ENCODE measurements at places on chromosomes 13 and 19. TPM values are rescaled to one million over a fixed set of nuclear protein-coding genes. Genes with fewer than 3 reads are reported as not detected.

DNA sequence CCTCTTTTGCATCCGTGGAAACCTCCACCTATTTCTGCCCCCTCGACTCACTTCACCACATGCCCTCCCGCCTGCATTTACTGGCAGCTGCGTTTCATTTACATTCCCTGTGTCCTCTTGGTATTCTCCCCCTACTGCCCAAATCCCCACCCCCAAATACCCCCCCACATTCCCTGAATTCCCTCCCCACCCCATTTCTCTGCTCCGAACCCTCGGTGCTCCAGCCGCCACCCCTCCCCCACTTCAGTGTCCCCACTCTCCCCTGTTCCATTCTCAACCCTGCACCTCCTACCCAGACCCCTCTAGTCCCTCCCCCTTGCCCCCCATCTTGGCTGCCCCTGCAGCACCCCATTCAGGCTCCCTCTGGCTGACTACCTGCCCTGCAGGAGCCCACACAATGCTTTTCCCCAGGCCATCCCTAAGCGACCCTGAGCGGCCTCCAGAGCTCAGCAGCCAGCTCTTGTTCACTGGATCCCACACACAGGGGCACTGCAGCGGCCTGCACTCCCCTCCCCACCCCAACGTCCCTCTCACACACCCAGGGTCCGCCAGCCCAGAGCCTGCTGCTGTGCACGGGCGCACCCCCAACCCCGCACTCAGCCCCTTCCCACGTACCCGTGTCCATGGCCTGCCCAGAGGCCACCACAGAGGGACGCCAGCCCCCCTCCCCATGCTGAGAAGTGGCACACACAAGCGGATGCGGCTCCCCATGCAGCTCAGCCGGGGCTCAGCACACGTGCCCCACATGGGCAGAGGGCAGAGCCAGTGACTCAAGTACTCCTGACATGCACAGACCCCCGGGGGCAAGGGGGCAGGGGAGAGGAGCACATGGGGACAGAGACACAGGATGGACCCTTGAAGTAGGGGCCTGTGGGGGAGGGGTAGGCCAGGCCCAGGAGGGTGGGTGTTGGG, 26.3 kb downstream of the SHANK1 start:
- no peak for DNase-seq

Gene NXNL1
- not detected for total RNA-seq

Gene ZNF528
- 17.5 TPM for total RNA-seq

- DNase-seq, result no peak
Measured at GRCh38 chr13:37870489-37870845, 895 bp upstream of the TRPC4 start.

DNA sequence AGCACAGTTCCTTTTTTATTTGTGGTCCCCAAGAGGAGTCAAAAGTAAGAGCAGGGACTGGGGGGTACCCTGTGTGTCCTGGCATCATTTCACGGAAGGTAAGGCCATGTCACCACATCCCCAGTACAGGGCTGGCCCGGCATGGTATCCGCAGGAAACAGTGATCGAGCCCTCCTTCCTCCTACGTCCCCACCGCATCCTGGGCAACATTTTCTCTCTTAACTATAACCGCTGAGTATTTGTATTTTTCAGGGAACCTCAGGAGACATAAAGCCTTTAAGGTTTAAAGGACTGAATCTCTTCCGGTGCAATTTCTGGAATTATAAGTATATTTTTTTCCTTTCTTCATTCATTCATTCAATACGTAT, 13.6 kb upstream of the LATS2 start:
- DNase-seq, result peak; percentile 24

- DNase-seq, result no peak
Measured at GRCh38 chr19:45117671-45118070, 24.7 kb downstream of the PPP1R37 start.

DNA sequence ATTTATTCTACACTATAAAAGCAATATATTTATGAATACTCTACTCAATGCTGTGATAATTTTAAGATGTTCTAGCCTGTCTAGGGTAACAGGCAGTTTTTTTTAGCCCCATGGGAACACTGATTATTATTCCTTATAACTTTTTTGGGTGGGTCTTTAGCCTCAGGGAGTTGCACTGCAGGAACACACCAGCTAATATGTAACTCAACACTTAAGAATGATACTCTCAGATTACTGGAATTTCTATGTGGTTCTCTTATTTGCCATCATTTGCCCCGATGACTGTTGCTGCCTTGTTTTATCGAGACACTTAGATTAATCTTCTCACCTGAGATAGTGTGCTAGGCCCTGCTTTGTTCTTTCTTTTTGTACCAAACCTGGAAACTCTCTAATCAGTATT, 396.9 kb upstream of the SLITRK1 start:
- DNase-seq, result no peak

DNA sequence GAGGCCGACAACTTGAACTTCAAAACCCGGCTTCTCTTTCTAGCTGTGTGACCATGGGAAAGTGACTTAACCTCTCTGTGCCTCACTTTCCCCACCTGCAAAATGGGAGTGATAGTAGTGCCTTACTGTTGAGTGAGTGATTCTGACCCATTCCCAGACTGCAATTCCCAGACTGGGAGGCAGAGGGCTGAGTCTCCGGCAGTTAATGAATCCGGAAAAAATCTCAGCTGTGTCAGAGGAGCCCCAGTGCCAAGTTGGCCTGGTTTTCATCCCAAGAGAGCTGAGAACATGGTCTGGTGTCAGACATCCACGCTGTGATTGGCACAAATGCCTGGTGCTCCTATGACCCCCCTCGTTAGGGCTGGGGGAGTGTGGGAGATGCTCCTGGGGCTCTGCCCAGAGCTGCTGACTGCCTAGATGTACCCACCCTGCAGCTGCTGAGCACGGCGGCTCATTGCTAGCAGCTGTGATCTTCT, 50.0 kb downstream of the PIN1 start:
- no peak for DNase-seq

Gene ADPRHL1
- total RNA-seq, result 2.0 TPM

DNA sequence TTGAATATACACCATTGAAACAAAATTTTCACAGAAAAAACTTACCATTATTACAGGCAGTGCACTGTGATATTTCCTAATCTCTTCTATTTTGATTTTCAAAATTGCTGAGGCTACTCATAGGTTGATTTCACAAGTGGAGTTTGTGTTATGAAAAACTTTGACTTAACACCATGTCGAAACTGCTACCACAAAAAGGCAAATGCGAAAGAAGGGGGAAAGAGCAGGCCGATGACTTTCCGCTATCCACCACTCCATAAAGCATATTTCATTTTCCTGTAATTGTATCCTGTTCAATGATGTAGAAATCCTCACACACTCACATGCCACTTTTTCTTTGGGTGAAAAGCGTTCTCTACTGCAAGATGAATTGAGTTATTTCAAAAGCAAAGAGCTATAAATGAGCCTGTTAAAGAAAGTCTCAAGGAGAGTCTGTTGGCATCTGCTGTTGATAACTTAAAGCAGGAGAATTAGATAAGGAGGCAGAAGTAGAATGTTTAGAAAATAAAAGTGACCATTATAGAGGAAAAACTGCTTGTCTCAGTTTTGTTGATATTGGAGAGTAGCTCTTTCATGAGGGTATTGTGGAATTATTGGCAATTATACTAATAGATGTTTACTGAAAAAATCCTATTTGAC, 18.8 kb downstream of the KL start:
- DNase-seq, result no peak

DNA sequence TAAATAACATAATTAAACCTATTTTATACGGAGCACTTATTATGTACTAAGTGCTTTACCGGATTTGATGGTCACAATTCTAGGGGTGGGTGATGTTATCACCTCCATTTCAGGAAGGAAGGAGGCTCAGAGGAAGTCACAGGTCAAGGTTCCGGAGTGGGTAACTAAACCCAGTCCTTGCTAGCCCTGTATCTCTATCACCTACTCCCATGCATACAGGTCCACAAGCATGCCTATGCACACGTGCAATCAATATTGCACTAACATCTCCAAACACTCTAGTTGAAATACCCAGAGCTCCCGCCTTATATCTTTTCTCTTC, 17.8 kb upstream of the FOSB start:
- no peak for DNase-seq

Gene C5AR1
- 110 TPM for total RNA-seq

Gene CIRBP
- total RNA-seq, result 220 TPM

Gene MBD3L2
- total RNA-seq, result not detected

Gene ATP4A
- not detected for total RNA-seq

Gene RNF17
- total RNA-seq, result not detected

GRCh38 chr13:28631801-28632200, 27.1 kb upstream of the POMP start:
- DNase-seq, result no peak

GRCh38 chr19:50020481-50020880, 4.7 kb downstream of the VRK3 start:
- DNase-seq, result no peak

DNA sequence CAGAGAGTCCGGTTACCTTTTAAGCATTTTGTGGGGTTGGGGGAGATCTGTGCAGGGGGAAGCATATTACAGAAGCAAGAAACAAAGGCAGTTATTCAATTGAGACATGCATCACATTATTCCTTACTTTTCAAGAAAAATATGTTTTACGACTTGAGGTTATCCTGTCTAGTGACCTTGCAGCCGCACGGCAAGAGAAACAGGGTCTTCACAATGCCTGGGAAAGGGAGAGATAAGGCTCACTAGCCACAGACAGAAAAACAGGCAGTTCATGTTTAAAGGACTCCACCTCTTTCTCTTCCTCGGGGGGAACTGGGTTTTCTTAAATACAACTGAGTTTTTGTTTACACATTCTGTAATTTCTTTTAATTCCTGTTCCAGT, 536 bp upstream of the NCR1 start:
- no peak for DNase-seq

GRCh38 chr19:32101206-32101605, 244.2 kb upstream of the ZNF507 start:
- DNase-seq, result no peak

Gene KLK5
- 0.52 TPM for total RNA-seq

Gene IGSF23
- total RNA-seq, result not detected

DNA sequence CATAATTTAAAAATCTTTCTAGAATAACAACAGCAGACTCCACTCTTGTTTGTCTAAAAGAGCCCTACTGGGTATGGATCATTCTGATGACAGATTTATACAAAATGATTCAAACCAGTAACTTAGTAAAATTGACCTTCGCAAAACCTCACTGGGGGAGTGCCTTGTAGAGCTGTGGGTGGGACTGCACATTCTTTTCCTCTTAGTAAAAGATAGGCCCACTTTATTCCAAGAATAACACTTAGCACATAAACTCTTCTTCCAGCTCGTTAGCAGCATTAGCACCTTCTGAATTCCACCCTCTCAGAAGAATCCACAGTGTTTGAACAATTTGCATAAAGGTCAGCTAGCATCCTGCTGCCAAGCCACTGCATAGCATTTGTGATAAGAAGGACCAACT, 106.8 kb downstream of the STOML3 start:
- DNase-seq, result no peak

Gene CEACAM1
- 24.0 TPM for total RNA-seq

Gene ICAM5
- total RNA-seq, result 25.7 TPM

Gene ZNF284
- total RNA-seq, result 2.4 TPM

GRCh38 chr19:4058693-4059452, 7.8 kb downstream of the ZBTB7A start:
- peak; percentile 83 for DNase-seq

- DNase-seq, result no peak
Measured at GRCh38 chr13:110617321-110618072, 2.2 kb downstream of the NAXD start.

GRCh38 chr13:26941345-26942174, 181.0 kb upstream of the GPR12 start:
- no peak for DNase-seq

Gene ACER1
- not detected for total RNA-seq

GRCh38 chr13:48873081-48873480, 102.6 kb upstream of the FNDC3A start:
- no peak for DNase-seq

DNA sequence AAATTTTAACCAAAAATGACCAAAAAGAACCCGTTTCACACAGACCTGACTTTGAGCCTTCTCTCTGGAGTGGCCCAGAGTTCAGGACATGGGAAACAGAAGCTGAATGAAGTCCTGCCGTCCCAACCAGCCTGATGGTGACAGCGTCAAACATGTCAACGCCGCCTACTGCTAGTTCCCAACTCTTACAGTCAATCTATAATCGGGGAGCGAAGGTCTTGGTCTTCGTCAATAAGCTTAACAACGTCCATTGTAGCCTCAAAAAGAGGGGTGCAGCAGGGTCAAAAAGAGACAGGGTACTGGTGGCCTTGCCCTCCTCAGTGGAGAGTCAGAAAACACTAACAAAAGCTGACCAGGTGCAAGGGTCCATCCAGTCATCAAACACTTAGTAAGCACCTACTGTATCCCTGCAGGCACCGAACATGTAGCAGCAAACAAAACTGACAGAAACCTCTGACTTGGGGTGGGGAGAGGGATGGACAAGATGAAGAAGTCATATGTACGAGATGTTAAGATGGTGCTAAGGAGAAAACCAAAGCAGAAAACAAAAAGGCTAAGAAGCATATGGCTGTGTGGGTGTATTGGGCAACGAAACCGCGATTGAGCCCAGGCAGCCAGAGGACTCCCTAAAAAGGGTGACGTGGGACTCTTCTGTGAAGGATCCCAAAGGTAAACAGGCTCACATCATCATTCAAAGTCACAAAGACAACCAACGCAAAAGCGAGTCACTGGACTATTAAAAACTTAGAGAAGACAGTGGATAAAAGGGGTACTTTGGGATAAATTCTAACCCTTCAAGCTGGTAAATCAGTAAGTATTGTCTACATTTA, 12.0 kb downstream of the MLLT1 start:
- DNase-seq, result no peak

Gene MCOLN1
- total RNA-seq, result 76.6 TPM

DNA sequence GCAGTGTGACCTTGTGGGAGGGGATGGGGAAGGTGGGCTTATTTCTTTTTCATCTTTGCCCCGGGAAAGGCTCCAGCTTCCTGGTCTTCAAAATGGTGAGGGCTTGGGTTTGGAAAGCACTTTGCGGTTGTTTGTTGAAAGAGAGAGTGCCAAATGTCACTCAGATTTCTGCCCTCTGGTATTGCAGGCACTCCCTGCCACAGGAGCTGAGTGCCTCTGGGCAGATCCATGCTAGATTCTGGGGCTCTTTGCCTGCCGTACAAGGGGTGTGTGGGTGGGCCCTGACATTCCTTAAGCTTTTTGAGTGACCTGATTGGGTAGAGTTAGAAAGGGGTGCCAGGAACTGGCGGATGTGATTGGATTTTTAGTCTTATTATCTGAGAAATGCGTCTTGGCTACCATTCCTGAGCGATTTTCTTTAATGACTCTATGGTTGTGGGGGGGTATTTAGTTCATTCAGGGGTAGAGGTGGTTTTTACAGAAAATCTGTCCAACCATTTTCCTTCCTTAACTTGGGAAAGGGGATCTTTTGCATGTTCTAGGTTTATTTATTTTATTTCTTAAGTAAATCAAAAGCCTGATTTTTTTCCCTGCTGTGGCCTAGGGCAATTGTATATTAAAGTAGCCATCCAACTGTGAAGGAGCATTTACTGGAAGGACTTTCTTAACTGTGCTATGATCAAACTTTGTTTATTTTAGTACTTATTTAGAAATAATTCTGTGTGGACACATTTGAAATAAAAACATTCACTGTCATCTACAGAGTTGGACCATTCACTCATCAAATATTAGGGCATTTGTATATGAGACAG, 3.2 kb downstream of the ARHGAP35 start:
- no peak for DNase-seq

Data from left lung (tissue), 14 donors.